ENCODE measurements at places on chromosomes 7 and 10.
A peak's percentile ranks its signal among the peaks of the same experiment; 100 is the strongest.

GRCh38 chr10:103540722-103541121 lies 47.2 kb downstream of the NEURL1 start:
- DNase-seq, result no peak

DNA sequence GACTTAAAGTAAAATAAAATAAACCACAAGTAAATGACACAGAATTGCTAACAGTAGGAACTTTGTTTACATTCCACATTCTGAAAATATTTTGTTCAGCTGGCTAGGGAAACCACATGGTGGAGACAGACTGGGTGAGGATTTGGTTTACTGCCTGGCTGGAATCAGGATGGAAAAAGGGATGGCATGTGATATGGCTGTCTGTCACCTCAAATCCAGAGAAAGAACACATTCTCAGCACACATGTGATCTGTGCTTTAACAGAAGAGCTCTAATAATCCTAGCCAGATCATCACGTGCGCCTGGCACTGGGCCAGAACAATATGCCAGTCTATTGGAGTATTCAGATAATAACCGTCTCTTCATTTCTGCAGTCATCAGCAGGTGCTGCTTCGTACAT lies 90.9 kb upstream of the PIP4K2A start:
- DNase-seq, result peak; percentile 77

GRCh38 chr7:100963386-100963785 lies 6.0 kb upstream of the MUC12 start:
- DNase-seq, result no peak

DNA sequence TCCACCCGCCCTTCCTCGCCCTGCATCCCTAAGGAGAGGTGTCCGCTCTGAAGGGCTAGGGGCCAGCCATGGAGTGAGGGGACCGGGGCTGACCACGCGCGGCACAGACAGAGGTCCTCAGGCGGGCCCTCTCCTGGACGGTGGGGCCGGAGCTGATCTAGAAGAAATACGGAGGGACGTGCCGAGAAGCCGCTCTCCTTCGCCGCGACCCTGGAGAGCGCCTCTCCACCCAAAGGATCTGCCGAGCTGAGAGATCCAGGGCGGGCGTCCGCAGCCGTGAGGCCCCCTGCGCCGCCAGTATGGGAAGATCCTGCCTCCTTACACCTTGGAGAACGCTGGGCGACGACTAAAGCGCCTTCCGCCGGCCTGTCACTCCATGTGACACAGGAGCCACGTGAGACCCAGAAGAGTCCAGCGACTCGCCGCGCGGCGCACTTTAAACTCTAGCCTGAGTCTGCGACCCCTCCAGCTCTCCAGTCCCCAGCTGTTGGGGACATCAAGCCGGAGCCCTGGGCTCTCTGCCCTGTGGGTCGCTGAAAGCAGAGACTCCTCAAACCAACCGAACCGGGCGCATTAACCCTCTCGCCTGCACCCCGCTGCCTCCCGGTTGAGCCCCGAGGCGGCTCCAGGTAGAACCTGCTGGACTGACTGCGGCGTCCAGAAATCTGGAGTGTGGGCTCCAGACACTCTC lies 1.5 kb upstream of the SFMBT2 start:
- DNase-seq, result no peak

- no peak for DNase-seq
Observed at GRCh38 chr7:132837529-132837928, 244.4 kb downstream of the CHCHD3 start.

All from NCI-H1417 (cell line).